Amygdala (tissue), 56 donors: ENCODE measurements at places on chromosomes 5 and 9.

- DNase-seq = peak; percentile 86
These were observed 136.5 kb upstream of the ABCA1 start for GRCh38 chr9:105064248-105065097.

DNA sequence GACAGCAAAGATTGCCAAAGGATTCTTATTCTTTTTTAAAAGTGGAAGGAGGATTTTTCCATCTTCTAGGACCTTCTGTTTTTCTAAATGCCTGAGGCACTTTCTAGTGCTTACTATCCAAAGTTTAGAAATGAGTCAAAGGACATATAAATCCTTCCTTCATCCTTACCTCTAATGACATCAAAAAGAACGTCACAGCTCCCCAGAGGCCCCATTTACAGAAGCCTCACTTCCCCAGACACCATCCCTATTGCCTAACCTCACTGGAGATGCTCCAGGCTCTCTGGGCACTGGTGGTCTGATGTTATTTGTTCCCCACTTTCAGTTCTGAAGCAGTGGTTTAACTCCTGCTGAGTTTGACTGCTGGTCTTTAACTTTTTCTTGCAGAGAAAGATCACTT is 504.3 kb downstream of the AGTPBP1 start:
- no peak for DNase-seq

GRCh38 chr5:1161108-1161832 is 40.1 kb upstream of the SLC6A19 start:
- DNase-seq = no peak

GRCh38 chr9:96464426-96464825 is 14.5 kb downstream of the HABP4 start:
- no peak for DNase-seq

GRCh38 chr5:140114341-140115185 is 654 bp downstream of the PURA start:
- DNase-seq = peak; percentile 63

DNA sequence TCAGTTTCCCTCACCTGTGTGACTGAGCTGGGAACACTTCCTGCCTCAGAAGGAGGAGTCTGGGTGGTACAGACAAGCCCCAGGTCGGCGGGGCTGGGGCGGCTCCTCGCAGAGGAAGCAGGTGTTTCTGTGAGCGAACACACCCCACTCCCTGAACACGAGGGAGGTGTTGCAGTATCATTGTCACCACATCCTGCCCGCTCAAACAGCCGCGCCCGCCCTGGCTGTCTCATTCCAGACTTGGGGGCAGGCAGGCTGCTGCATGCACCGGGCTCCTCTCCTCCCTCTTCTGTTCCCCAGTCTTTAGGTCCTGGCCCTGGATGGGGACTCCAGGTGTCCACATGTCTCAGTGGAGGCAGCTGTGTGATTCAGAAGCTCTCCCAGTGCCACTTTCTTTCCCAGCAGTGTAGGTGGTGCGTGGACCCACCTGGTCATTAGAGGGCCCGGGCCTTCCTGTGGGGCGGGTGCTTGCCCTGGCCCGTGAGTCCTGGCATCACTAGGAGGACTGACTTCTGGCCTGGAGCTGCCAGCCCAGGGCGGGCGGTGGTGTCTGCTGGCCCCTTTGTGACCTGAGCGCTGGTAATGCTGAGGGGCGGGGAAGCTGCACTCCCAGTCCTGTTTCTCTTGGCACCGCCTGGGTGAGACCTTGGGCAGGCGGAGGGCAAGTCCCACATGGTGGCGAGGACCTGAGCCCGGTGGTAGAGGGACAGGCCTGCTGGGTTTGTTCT is 18.3 kb upstream of the PHYHD1 start:
- no peak for DNase-seq

GRCh38 chr9:18495065-18495464 is 21.1 kb downstream of the ADAMTSL1 start:
- no peak for DNase-seq

- no peak for DNase-seq
These were observed 86.9 kb downstream of the FRMD3 start for GRCh38 chr9:83451308-83451707.

DNA sequence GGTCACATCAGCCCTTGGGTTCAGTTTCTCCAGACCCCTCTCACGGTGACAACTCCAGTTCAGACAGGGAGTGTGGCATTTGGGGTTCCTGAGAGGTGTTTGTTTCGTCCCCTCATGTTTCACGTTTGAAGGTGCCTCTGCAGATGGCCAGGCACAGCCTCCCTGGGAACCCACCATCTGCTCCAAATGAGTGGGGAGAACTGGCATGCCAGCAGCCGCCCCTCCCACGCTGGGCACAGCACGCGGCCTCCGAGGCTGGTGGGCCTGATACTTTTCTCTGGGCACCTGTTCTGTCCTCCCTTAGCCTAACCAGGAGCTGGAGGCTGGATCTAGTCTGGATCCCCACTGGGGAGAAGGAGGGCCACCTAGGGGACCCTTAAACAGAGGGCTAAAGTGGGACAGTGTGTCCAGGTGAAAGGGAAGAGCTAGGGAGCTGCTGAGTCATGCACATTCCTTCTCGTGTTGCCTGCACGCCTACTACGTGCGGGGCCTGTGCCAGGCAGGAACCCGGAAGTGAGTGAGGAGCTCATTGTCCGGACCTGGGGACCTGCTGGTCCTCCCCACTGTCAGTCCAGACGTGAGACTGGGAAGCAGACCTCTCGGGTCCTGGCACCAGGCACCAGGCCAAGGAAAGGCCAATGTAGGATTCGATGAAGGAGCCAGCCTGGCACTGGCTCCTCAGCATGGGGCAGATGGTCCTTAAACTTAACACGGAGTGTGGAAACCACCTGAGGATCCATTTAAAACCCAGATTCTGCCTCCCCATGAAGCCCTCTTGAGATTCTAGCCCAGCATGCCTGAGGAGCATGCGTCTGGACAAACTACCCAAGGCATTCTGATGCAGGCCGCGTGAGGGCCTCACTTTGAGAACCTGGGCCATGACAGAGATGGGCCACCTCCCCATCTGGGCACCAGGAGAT is 11.7 kb downstream of the DNM1 start:
- no peak for DNase-seq

GRCh38 chr9:131840751-131841702 is 101.2 kb upstream of the RAPGEF1 start:
- no peak for DNase-seq

- no peak for DNase-seq
These were observed 209.8 kb upstream of the ZNF462 start for GRCh38 chr9:106653213-106653612.
